ENCODE measurements at places on chromosomes 1 and 21.

DNA sequence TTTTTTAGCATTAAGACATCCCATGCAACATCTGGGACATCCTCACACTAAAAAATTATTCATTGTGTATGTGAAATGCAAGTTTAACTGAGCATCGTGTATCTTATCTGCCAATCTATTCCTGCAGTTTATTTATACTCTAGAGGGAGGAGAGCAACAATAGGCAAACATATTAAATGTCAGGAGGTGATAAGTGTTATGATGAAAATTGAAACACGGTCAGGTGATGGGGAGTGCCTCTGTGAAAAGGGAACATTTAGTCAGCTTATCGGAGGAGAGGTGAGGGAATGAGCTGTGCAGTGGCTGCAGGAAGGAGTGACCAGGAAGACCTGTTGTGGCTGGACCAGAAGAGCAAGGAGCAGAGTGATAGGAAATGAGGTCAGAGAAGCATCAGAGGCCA lies 775 bp upstream of the EFCAB14 start:
- no peak for DNase-seq

GRCh38 chr1:176843352-176844297 lies 320.9 kb downstream of the ASTN1 start:
- DNase-seq, result no peak

GRCh38 chr21:35266546-35266945 lies 217.4 kb upstream of the RUNX1 start:
- DNase-seq, result no peak

DNA sequence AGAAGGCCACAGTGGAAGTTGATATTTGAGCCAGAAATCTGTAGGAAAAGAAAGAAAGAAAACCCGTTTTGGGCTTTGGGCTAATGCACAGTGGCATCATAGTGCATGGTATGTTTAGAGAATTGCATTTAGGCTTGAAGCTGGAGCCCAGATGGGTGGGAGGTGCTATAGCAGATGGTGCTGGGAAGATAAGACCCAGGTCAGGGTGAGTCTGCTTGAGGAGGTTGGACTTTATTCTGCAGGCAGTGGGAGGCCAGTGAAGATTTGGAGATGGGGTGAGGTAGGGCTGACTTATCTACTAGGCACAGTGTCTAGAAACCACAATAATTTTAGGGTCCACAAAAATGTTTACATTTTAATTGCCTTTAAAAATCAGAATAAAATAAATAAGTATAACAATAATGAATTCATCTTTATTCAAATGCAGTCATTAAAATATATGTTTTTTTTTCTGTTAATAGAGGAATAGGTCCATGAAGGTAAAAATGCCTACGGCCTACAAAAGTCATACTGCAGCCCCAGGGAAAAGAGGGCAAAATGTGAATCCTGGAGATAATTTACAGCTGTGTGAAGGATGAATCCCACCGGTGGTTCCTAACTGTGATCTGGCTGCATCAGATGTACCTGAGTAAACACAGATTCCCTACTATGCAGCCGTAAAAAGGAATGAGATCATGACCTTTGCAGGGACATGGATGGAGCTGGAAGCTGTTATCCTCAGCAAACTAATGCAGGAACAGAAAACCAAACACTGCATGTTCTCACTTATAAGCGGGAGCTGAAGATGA lies 8.7 kb downstream of the DNAJC6 start:
- no peak for DNase-seq

DNA sequence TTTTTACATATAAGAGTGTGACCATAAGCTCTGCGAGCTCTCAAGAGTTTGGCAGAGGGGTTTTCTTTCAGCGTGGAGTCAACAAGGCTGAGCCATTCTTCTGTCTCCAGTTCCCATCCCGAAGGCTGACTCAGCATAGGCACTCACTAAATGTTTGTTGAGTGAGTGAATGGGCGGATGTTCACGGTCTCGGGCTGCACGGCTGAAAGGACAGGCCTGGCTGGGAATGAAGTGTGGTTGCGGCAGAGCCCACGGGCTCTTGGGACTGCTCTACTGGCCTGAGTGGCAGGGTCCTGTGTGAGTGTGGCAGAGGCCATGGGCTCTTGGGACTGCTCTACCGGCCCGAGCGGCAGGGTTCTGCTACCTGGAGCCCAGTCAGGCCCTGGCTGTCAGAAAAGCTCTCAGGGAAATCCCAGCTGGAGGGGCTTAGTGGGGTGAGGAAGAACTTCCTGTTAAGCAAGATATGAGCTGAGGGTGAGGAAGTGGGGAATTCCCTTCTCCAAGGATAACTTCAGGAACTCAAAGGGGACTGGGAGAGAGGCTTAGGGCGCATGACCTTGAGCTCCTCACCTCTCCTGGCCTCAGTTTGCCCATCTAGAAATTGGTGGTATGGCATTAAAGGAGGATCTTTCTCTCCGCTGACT lies 56.6 kb upstream of the C1orf174 start:
- no peak for DNase-seq
